ENCODE measurements at places on chromosomes 5 and 9.
A peak's percentile ranks its signal among the peaks of the same experiment; 100 is the strongest.

GRCh38 chr9:96048956-96049831 is 173.7 kb downstream of the ERCC6L2 start:
- no peak for DNase-seq

DNA sequence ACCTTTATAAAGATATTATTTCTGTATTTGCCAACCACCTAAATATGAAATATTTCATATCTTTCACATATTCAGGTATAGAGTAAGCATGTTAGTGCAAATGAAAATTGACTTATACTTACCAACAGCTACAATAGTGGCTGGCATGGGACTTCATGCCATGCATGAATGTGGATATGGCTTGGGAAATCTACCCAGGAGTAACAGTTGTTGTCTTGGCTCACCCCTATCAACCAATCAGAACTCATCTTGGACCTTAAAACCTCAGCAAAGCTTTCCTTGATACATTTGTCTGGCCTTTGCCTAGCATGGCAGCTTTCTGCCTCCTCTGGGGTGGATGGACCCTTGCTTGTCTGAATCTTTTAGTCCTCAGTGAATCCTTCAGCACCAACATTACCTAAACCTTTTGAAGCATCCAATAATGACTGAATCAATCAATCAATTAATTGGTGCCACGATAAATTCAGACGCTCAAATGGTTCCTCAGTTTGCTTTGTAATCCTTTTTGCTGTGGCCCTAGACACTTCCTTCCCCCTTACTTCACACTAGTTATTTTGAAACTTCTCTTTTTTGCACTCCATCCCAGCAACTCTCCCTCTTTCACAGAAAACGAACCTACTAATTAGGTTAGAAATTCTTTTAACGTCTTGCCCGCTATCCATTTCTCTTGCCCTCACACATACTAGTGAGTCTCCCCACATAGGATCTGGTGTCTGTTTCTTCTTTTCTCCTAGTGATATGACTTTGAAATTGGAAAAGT is 132.3 kb upstream of the ZNF608 start:
- DNase-seq = no peak

GRCh38 chr5:88355490-88356050 is 86.9 kb upstream of the TMEM161B start:
- DNase-seq = no peak

GRCh38 chr5:10896016-10896415 is 135.0 kb upstream of the DAP start:
- DNase-seq = no peak

- peak; percentile 33 for DNase-seq
Measured at GRCh38 chr5:10863763-10864383, 102.8 kb upstream of the DAP start.

- DNase-seq = no peak
Measured at GRCh38 chr9:112034216-112034611, 137.6 kb downstream of the UGCG start.

- DNase-seq = no peak
Measured at GRCh38 chr9:71594541-71594940, 173.8 kb downstream of the CEMIP2 start.

DNA sequence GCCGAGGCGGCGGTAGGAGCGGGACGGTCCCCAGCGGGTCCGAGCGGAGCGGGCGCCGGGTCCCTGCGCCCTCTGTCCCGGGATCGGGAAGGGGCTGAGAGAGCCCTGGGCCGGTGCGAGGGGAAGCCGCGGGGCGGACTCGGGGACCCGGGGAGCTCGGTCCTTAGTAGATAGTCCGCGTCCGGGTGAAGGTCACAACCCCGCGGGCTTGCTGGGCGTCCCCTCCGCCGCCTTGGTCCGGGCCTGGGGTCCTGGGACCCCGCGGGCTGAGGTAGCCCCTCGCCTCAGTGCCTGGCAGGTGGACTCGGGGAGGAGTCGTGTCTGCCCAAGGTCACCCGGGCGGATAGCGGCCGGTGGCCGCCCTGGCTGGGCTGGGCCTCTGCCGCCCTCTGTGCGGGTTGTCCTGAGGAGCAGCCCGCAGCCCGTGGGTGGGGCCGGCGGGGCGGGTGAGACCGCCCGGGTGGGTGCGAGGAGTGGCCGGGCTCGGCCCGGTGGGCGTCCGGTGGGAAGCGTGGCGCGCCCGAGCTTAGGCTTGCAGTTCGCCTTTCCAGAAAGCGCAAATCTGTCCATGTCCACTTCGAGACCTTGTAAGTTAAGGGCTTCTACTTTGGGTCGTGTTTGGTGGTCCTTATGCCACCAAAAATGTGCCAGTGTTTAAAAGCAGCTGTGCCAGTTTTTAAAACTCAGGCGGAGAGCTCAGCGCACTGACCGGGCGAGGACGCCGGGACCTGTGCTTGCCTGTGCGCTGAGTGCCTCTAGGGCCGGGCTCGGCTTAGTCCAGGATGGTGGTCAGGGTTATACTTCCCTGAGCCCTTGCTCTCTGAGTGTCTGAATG is 554 bp downstream of the SDHA start:
- peak; percentile 26 for DNase-seq

GRCh38 chr5:180960209-180960608 is 28.4 kb upstream of the BTNL3 start:
- no peak for DNase-seq

DNA sequence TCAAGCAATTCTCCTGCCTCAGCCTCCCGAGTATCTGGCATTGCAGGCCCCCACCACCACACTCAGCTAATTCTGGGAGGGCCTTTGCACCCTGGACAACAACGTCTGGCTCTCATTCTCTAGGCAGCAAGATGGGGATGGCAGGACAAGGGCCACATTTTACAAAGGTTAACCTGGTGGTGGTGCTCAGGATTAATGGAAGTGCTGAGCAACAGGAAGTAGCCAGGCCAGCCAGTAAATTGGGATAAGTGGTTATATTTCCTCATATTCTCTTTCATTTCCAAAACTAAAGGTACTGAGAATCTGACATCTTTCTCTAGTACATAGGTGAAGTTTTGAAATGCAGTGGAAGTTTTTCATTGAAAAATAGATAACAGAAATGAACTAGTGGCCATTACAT is 24.7 kb upstream of the ASPN start:
- no peak for DNase-seq

GRCh38 chr9:5448461-5449435 is 1.6 kb upstream of the CD274 start:
- no peak for DNase-seq

DNA sequence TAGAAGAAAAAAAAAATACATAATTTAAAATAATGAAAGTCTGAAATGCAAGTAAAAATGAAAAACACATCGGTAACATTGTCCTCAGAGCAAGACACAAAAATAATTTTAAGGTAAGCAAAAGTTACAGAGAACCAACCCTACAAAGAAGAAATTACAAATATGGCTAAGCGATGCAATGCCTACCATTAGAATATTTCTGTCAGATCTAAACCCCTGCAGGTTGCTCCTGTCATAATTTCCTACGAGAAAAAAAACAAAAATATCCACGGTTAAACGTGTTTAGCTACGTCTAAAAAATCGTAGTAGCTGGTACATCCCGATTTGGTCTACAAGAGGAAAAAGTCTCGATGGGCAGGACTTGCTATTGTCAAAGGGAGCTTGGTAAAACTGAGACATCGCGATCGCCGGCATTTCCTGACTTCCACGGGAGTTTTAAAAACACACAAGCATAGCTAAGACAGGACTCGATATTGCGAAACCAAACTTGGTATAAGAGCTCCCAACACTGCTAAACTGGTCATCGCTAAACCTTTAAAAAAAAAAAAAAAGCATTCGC is 1.1 kb upstream of the ANXA2R start:
- no peak for DNase-seq

GRCh38 chr9:23541976-23542375 is 284.1 kb downstream of the ELAVL2 start:
- no peak for DNase-seq

DNA sequence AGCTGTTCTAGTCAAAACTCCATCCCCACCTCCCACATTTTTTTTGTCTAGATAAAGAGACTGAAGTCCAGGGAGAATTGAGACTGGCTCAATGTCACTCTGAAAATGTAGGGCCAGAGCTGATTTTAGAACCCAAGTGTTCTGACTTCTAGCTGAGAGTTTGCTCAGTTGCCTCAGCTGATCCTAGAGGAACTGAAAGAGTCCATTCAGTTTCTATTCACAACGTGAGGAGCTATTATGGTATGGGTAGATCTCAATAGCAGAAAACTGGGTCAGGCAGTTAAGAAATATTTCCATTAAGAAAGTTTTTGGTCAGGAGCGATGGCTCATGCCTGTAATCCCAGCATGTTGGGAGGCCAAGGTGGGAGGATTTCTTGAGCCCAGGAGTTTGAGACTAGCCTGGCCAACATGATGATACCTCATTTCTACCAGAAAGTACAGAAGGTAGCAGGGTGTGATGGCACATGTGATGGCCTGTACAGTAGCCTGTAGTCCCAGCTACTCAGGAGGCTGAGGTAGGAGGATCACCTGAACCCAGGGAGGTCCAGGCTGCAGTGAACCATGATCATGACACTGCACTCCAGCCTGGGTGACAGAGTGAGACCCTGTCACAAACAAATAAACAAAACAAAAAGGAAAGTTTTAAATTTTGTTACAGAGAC is 61.7 kb downstream of the GLRA1 start:
- DNase-seq = no peak
